ENCODE measurements at places on chromosomes 2 and 18. TPM values are rescaled to one million over a fixed set of nuclear protein-coding genes. Genes with fewer than 3 reads are reported as not detected.
A peak's percentile ranks its signal among the peaks of the same experiment; 100 is the strongest.

DNA sequence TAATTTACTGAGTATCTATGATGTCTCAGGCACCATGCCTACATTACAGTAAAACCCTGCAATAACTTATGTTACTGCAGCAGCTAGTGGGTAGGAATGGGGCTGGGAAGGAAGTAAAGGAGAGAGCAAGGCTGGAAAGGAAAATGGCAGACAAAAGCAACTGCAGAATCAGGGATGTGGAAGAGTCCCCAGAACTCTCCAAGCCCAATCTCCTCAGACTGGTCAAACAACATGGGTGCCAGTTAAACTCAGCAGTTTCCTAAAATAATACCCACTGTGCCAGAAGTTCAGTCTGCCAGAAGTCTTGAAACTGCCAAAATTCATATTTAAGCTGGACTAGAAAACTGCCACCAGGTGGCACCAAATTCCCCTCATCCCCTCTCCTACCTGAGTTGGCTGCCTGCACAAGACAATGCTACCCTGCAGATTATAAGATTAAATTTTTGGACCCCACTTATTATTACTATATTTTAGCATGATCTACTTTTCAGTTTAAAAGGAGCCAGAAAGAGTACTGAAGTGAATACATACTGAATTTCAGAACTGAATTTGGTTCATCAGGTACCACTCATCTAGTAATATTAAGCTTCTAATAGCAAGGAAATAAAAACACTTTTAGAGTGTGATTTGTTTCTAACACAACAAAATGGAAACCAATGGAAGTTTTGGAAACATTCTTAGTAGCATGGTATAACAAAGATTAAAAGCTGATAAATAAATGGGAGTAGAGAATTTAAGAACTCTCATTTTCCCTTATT, 86.8 kb upstream of the DNER start:
- DNase-seq, result peak; percentile 39

DNA sequence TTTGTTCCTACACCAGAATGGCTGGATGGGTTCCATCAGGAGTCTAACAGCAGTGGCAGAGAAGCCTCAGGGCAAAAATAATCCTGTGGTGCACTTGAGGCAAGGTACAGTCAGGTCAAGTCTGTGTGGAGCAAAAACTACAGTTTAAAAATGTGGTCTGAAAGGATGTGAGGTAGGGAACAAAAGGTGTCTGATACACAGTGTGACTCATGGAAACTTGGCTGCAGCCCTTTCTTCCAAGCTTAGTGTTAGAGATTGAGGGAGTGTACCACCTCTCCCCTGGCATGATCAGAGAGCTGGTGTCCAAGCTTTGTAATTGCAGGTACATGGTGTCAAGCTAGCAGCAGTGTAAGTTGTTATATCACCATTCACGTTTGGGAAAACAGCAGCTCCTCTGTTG, 8.9 kb downstream of the ANKAR start:
- DNase-seq, result no peak

DNA sequence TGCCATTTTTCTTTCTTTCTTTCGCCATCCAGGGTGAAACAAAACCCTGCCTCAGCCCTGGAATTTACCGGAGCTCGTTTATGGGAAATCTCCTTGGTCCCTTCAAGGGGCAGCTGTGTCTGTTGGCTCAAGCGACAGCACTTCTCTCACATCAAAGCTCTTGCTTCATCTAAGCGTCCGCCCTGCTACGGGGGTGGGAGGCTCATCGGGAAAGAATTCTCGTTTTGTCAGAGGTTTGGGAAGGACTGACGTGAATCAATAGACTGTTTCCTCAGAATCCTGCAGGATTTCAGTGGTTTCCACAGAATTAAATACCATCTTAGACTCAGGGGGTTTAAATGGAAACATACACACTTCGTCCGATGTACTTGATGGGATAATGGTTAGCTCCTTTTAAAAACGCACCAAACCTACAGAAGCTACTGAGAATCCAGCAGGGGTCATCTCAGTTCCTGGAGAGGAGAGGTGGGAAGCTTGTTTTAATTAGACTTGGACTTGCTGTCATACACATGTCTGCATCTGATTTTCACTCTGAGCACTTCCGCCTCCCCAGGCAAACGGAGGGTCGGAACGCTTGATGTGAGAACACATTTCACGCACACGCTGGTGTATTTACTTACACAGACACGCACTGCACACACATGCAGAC, 91.6 kb downstream of the ASB1 start:
- no peak for DNase-seq

DNA sequence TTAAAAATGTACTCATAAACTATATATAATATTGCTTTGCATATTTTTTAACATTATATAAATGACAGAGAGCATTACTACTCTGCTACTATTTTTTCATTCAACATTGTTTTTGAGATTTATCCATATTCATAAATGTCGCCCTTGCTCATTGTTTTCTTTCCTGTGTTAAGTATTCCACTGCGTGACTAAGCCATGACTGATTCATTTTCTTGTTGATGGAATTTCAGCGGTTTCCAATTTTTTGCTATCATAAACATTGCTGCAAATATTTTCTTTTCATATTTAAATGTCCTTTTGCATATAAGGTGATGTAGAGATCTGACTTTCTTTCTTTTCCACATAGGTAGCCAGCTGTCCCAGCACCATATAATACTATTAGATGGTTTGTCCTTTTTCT, 57.6 kb downstream of the SFXN5 start:
- DNase-seq, result no peak

GRCh38 chr2:231527955-231528635, 2.1 kb downstream of the NMUR1 start:
- DNase-seq, result no peak

DNA sequence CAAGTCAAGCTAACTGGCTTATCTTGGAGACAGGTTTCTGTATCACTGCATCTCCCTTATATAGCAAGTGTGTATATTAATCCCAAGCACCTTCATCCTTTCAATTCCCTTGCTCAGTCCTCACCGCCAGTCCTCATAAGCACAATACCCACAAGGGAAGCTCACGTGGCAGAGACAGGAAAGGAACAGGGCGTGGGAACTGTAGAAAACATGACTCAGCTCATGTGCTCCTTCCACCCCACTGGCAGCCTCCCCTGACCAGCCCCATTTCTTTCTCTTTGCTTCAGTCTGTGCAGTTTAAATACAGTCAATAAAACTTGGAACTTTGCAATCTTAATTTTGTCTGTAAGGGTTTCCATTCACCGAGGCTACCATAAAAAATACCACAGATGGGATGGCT, 36.5 kb upstream of the CDH19 start:
- no peak for DNase-seq

Gene NAT8
- total RNA-seq, result not detected

Measured in progenitor cell of endocrine pancreas (in vitro differentiated cells).